SJSA1 (cell line): ENCODE measurements at places on chromosomes 4 and X. TPM values are rescaled to one million over a fixed set of nuclear protein-coding genes. Genes with fewer than 3 reads are reported as not detected.

FUNDC1 gene
- 21.0 and 24.9 TPM in 2 replicates for total RNA-seq

DNA sequence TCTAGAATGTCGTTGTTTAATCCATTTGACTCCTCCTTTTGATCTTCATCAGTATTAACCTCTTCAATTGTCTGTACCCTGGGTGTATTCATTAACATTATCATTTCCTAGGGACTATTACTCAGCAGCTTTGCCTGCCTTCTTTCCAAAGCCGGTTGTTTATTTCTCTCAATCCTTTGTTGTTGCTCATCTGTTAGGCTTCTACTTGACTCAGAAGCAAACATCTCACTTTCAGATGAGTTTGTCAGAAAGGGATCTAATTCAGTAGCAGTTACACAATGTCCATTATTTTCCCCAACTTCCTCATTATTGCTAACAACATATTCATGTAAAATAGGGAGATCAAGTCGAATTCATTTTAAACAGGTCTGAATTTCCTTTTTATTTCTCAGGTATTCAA lies 22.1 kb upstream of the HSD17B10 start:
- H3K4me1 ChIP-seq = peaks cover 10% of the 10 kb centered on the region
- H3K36me3 ChIP-seq = no peaks in the 10 kb centered on the region
- no peak for DNase-seq
- peak overlapping the region; percentile 44; the same call in 1 of the 2 replicates for H3K27ac ChIP-seq
- H3K27me3 ChIP-seq = no peaks in the 10 kb centered on the region
- H3K4me3 ChIP-seq = no peak overlapping the region

DNA sequence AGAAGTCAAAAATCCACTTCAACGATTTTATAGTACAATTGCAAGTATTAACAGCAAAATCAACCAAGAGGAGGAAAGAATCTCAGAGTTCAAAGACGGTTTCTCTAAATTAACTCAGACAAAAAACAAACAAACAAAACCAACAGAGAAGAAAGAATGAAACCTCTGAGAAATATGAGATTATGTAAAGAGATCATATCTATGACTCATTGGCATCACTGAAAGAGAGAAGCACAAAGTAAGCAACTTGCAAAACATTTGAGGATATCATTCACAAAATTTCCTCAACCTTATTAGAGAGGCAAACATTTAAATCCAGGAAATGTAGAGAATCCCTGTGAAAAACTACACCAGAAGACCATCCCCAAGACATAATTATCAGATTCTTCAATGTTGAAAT lies 370.4 kb downstream of the INPP4B start:
- DNase-seq = no peak
- no peaks in the 10 kb centered on the region for H3K27me3 ChIP-seq
- H3K4me3 ChIP-seq = no peak overlapping the region
- H3K36me3 ChIP-seq = no peaks in the 10 kb centered on the region
- H3K4me1 ChIP-seq = no peaks in the 10 kb centered on the region
- H3K27ac ChIP-seq = no peak overlapping the region

DNA sequence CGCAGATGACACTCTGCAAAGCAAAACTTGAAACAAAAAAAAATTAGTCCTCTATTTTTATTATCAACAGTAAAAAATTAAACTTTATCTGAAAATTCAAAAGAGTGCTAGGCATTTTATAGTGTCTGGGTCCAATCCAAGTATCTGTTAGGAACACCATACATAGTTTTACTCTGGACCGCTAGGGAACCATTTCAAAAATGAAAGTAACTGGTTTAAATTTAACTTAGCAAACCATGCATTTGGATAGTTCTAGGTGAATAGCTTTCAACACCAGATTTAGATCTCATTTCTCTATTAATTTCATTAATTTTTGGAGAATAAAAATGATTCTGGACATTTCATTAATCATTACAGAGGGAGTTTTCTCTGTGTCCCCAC lies 1.2 kb downstream of the KLKB1 start:
- no peak for DNase-seq
- H3K27me3 ChIP-seq = no peaks in the 10 kb centered on the region
- no peak overlapping the region for H3K27ac ChIP-seq
- H3K4me3 ChIP-seq = no peak overlapping the region
- H3K4me1 ChIP-seq = no peaks in the 10 kb centered on the region

DNA sequence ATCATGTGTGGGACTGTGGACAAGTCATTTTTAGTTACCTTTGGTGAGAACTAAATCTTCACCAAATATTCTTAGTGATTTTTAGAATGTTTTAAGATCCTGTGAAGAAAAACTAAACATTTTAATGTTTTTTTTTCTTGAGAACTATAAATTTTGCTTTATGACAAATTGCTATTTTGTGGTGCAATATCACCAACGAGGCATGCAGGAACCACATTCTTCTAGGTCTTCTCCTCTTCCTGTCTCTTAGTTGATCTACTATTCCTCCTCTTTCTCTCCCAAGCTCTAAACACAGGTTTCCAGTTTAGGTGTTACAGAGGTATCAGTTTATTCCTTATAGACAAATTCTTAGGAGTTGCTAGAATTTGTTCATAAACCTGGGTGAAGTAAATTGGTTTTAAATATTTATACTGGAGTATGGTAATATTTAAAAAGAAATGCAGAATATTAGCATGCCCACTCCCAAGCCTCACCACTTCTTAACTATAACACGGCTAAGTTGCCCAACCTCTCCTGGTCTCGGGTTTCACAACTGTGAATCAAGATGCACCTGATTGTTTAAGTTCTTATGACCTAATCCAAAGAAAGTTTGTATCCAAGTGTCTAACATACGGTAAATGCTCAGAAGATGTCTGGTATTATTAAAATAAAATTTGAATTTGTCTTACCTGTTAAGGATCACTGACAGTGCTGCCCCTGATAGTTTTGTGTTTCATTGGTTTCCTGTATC lies 56.5 kb upstream of the CLNK start:
- H3K4me1 ChIP-seq = peaks cover 24% of the 10 kb centered on the region
- no peak overlapping the region for H3K4me3 ChIP-seq
- no peak overlapping the region for H3K27ac ChIP-seq
- no peaks in the 10 kb centered on the region for H3K27me3 ChIP-seq
- no peak for DNase-seq

CFAP99 gene
- not detected in 2 replicates for total RNA-seq

USP26 gene
- not detected in 2 replicates for total RNA-seq

GUCY1A1 gene
- total RNA-seq = not detected in 2 replicates

SORCS2 gene
- total RNA-seq = 0.05 TPM in 1 of 2 replicates, not detected in the other
